ENCODE measurements at places on chromosomes 2 and 18.

DNA sequence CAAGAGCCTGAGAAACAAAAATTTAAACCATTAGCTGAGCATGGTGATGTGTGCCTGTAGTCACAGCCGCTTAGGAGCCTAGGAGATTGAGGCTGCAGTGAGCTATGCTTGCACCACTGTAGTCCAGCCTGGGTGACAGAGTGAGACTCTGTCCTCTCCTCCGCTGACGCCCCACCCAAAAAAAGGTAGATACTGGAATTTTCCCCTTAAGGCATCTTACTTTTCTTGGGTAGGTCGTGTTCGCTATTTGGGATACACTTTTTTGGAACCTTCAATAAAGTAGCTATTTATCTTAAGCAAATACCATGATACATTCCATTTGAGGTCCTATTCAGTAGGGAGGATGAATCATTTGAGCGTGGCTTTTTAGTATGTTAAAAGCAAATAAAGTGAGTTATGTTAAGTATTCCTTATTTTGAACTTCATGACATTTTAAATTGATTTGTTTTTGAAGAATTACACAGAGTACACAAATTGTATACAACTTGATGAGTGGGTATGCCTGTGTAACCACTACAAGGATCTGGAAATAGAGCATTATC lies 38.7 kb downstream of the RALBP1 start:
- no peak for DNase-seq

GRCh38 chr2:238784671-238785527 lies 63.0 kb upstream of the TWIST2 start:
- DNase-seq: peak; percentile 79

GRCh38 chr2:80326214-80326613 lies 21.7 kb upstream of the LRRTM1 start:
- no peak for DNase-seq

- peak; percentile 46 for DNase-seq
Observed at GRCh38 chr2:239778042-239778851, 246.9 kb downstream of the NDUFA10 start.

- DNase-seq: no peak
Observed at GRCh38 chr18:69102959-69103358, 297.7 kb upstream of the DOK6 start.

GRCh38 chr2:134679745-134680144 lies 39.1 kb downstream of the TMEM163 start:
- DNase-seq: no peak

- DNase-seq: no peak
Observed at GRCh38 chr2:241163601-241164118, 13.4 kb downstream of the PPP1R7 start.

GRCh38 chr18:58566556-58567292 lies 62.2 kb downstream of the ALPK2 start:
- no peak for DNase-seq

DNA sequence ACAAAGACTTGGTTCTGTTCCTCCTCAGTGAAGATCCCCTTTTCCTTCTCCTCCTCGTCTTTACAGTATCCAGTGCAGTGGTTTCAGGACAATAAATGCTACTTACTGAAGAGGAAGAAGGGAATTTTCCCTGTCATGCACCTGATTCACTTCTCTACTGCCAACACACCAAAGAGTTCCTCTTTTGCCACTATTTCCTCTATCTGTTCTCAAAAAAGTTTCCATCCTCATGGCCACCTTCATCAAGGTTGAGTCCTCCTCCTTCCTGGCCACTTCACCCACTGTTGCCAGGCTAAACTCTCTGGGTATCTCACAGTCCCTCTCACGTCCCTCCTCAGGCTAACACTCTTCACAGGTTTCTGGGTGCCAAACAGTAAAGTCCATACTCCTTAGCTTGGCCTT lies 41.7 kb downstream of the PLEKHM3 start:
- no peak for DNase-seq

- DNase-seq: no peak
Observed at GRCh38 chr2:200172521-200172920, 134.0 kb upstream of the SPATS2L start.

DNA sequence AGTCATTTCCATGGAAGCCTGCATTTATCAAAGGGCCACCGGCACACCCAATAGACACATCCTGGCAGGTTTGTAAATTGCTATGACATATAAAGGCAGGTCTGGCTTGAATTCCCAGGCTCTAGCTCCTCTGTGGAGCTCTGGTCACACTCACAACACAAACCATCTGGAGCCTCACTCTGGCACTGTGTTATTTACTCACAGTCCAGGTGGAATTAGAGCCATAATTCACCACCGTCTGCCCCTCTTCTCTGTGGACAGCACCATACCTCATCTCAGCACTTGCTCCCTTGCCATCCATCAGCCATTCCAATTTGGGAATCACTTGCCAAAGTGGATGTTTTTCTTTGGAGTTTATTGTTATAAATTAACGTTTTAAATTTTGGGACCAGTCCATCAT lies 84.3 kb upstream of the OSR1 start:
- no peak for DNase-seq
